ENCODE measurements at places on chromosomes 12 and 14.
A peak's percentile ranks its signal among the peaks of the same experiment; 100 is the strongest.

- no peak for DNase-seq
Measured at GRCh38 chr14:101001311-101002069, 98.0 kb upstream of the RTL1 start.

- DNase-seq, result no peak
Measured at GRCh38 chr14:88078525-88078924, 73.6 kb downstream of the GPR65 start.

- no peak for DNase-seq
Measured at GRCh38 chr12:19373586-19373985, 65.7 kb upstream of the AEBP2 start.

DNA sequence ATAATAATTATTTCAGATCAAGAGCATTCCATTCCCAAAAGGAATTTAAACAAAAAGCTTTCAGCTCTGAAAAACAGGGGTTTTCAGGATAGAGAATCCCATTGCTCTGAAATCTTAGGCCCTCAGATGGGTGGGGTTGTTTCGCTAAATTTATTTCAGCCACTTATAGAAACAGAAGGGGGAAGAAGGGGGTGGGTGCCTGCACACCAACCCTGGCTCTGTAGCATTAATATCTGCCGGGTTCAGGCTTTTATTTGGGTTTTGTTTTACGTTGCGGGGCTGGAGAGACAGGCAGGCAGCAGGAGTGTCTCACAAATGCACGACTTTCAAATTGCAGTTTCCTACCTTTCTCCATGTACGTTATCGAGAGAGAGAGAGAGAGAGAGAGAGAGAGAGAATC is 12.5 kb upstream of the ZFP36L1 start:
- peak; percentile 5 for DNase-seq

- no peak for DNase-seq
Measured at GRCh38 chr12:68521321-68521839, 89.3 kb upstream of the RAP1B start.

DNA sequence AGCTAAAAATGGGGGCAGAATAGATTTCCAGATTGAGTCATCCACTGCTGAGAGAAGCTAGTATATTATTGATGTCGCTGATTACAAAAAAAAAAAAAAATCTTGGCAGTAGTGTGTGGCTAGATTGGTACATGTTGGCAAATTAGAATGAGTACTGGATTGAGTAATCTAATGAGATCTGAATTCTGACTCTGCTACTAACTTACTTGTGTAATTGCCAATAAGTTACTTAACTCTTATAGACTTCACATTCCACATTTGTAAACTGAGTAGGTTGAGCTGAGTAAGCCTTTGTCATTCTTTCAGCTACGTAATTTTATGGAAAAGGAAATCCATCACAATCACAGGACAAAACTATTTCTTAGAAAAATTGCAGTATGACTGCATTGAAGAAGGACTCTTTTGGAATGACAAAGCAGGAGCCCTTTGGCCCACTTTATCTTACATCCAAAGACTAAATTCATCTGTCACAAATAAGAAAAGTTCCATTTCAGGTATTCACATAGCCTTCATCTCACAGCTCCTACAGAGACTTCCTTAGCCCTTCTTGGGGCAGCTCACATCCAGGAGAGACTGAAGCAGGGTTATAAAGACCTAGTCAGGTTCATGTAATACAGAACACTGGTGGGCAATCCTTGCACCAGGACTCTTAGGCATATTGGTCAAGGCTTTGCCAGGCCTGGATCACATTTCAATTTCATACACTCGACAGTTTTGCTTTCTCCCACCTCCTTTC is 197.3 kb upstream of the CPNE8 start:
- DNase-seq, result no peak

- no peak for DNase-seq
Measured at GRCh38 chr14:94816113-94816512, 46.2 kb upstream of the GSC start.

DNA sequence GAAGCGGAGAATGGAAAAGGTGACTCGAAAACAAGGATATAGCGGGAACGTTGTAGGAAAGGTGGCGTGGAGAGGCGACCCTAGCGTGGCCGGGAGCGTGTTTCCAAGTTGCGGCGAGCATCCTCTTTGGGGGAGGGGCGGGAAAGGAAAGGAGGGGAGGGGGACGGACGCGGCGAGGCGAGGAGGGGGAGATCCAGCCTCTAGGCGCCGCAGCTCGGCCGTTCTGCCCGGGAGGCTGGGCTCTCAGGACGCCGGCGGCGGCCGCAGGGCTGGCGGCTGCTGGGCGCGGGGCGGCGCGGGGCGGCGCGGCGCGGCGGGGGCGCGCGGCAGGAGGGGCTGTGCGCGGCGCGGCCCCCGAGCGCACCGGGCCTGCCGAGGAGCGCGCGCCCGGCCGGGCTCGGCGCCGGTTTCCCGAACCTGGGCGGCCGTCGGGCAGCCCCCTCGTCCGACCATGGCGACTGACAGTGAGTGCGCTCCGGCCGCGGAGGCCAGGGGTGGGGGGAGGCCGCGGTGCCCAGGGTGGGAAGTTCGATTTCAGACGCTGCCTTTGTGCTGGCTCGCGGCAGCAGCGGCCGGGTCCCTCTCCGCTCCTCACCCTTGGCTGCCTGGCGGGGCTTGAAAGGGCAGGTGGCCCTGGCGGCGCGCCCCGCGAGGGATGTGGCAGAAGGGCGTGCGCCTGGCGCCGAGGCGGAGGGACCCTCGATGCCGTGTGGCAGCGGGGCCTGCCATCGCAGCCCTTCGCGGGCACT is 50.3 kb downstream of the SNAPC1 start:
- DNase-seq, result peak; percentile 40

DNA sequence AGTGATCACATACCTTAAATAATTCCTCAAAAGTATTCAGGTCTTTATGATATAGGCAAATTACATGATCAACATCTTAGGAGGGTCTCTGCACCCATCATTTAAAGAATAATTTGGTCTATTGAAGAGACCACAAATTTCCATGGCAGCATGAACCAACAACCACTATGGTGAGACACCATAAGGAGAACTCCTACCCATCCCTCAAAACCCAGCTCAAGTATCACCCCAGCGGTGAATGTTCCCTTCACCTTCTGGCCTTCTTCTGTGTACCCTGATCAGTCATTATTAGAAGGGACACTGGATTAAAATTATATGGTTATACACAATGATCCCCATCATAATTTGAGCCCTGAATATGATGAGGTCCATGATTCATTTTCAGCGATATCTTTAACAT is 81.5 kb downstream of the DICER1 start:
- no peak for DNase-seq

- DNase-seq, result peak; percentile 95
Measured at GRCh38 chr12:111599453-111600204, 514 bp upstream of the ATXN2 start.

DNA sequence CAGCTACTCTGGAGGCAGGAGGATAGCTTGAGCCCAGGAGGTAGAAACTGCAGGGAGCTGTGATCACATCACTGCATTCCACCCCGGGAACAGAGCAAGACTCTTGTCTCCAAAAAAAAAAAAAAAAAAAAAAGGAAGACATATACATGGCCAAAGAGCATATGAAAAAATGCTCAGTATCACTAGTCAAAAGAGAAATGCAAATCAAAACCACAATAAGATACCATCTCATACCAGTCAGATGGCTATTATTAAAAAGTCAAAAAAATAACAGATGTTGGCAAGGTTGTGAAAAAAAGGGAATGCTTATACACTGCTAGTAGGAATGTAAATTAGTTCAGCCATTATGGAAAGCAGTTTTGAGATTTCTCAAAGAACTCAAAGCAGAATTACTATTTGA is 174.8 kb upstream of the ATF7IP start:
- no peak for DNase-seq

GRCh38 chr12:27488479-27488878 is 35.5 kb upstream of the PPFIBP1 start:
- no peak for DNase-seq

DNA sequence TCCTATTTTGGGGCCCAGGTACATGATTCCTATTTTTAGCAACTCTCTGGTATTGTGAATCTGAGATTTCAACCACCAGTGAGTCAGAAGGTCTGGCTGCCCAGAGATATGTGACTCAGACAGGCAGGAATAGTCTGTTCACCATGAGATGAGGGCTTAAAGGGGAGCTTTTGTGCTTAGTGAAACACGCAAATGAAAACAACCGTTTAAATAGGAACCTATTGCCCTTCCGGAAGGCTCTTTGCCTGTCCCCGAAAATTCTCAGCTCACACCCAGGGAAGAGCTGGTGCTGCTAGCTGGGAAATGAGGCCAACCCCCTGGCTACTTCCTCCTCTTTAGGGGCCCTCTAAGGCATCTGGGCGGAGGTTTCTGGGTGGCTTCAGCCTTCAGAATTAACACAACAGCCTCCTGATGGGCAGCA is 283.6 kb downstream of the CACNA1C start:
- no peak for DNase-seq

GRCh38 chr14:90871605-90872233 is 55.5 kb upstream of the TTC7B start:
- DNase-seq, result no peak

- peak; percentile 39 for DNase-seq
Measured at GRCh38 chr12:65695113-65695865, 129.0 kb upstream of the HMGA2 start.

DNA sequence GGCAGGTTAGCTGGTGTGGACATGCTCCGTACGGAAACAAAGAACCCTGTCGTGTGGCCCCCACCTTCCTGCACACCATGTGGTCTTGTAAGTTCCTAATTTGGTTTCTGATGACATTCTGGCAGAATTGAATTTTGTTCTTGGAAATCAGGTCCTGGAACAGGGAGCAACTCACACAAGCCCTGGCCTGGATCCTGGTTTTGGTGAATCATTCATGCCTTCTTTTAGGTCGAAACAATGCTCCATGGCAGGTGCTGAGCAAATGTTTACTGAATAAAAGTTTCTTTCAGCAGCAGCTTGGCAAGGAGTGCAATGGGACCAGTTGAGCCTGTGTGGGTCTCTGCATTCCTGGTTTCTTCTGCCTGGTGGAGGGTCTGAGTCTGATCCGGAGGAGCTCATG is 978.4 kb downstream of the BCL11B start:
- peak; percentile 54 for DNase-seq

DNA sequence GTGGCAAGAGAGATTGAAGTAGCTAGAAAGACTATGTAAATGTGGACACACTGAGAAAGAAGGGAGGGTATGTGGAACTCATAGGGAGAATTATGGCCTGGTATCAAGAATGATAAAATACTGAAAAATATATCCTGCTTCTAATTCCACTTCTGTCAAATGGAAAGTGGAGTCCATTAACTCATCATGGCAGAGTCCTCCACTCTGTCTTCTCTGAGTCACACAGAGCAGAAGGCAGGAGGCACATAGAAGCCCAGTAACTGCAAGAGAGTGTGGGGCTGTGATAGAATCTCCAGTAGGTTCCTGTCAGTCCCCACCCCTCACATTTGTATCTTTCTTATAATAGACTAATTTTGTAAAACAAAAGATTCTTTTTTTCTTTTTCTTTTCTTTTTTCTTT is 223.7 kb downstream of the AKAP6 start:
- DNase-seq, result no peak

GRCh38 chr14:102474934-102475333 is 34.6 kb downstream of the ANKRD9 start:
- DNase-seq, result peak; percentile 71

DNA sequence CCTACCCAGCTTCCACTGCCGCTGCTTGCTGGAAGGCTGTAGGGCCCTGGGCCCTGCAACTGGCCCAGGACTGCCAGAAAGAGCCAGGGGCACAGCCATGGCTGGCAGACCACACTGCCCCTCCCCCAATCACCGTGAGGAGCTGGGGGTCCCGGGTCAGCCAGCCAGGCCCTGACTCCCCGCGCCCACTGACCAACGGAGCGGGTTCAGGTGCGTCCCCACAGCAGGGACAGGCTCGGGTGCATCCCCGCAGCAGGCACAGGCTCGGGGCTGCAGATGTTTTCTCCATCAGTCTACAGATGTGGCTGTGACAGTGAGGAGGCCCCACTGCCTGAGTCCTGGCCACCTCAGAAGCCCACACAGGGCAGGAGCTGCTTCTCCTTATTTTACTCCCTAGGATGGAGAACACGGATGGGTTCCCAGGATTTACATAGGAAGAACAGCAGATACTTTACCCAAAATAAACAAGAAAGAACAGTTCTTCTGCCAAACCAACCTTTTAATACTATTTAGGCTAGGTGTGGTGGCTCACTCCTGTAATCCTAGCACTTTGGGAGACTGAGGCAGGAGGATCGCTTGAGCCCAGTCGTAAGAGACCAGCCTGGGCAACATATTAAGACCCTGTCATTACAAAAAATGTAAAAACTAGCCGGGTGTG is 61.1 kb downstream of the TESC start:
- DNase-seq, result no peak

- DNase-seq, result no peak
Measured at GRCh38 chr14:67436006-67436866, 24.3 kb upstream of the PLEK2 start.

DNA sequence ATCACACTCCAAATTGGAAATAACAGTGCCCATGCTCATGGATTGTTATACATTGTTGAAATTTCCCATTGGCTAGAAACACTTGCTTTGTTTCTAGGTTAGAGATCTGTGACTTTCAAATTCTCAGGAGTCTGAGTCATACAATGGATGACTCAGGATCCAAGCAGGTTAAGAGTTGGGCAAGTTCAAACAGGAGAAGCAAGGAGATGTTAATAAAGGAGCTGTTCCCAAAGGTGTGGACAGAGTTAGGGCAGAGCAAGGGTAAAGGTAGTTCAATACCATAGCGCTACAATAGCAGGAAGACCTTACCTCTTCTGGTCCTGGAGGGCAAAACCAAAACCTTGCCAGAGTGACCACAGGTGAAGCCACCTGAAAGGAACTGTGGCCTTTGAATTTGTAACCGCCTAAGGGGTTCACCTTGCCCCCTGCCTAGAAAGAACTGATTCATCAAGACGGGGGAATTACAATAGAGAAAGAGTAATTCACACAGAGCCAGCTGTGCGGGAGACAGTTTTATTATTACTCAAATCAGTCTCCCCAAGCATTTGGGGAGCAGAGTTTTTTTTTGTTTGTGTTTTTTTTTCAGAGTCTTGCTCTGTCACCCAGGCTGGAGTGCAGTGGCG is 4.2 kb upstream of the AMN1 start:
- DNase-seq, result no peak

- no peak for DNase-seq
Measured at GRCh38 chr12:19036673-19037357, 92.7 kb upstream of the PLEKHA5 start.

GRCh38 chr14:73859145-73859544 is 7.5 kb downstream of the PTGR2 start:
- no peak for DNase-seq

- no peak for DNase-seq
Measured at GRCh38 chr14:90603841-90604240, 207.0 kb downstream of the CALM1 start.

- DNase-seq, result no peak
Measured at GRCh38 chr12:121812921-121813896, 9.4 kb downstream of the SETD1B start.

Measured in right hindlimb (tissue), 1 donor.